Kidney epithelial cell (primary cell): ENCODE measurements at places on chromosomes 12 and 14.

DNA sequence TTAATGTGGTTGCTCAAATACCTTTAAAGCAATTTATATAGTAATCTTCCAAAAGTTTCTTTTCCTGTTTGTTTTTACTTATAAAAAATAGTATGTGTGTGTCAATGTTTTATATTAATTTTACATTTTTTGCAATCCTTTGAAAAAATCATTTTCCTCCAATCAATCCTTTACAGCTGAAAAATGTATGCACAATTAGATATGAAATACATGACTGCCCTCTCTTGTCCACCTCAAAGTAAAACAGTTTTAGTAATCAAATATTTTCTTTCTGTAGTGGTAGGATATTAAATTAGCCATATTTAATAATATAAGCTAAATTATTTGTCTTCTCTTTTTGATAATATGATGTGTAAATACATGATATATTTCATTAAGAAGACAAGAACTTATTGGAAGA is 269.9 kb downstream of the ADAMTS20 start:
- no peak for DNase-seq

DNA sequence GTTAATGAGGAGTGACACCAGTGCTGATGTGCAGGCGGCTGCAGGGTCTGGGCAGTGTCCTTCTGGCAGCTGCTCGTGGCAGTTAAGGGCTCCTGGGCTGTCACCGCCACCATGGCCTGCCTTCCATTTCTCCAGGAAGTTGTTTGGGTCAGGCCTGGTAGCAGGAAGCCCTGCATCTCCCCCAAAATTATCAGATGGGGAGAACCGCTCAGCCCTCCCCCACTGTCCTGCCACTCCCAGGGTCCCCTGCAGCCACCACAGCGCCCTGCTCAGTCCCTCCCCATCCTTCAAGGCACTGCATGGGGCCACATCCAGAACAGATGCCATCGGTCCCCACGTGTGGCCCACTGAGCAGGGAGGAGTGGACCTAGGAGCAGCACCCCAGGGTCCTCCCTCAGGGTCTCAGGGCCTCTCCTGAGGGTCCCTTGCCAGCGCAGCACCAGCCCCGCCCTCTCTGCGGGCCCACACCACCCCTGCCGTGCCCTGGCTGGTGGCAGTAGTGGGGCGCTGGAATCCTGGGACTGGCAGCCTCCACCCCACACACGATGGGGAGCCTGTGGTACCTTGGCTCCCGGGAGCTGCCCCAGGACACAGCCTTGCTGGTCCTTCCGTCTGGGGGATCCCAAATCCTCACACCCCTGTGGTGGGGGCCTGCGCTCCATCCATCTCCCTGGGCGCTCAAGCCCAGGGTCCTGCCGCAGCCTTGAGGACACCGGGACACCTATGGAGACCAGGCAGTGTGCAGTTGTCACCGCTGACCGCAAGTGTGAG is 10.3 kb upstream of the AMN start:
- DNase-seq = no peak

- no peak for DNase-seq
Measured at GRCh38 chr14:102645746-102646440, 53.4 kb downstream of the RCOR1 start.

DNA sequence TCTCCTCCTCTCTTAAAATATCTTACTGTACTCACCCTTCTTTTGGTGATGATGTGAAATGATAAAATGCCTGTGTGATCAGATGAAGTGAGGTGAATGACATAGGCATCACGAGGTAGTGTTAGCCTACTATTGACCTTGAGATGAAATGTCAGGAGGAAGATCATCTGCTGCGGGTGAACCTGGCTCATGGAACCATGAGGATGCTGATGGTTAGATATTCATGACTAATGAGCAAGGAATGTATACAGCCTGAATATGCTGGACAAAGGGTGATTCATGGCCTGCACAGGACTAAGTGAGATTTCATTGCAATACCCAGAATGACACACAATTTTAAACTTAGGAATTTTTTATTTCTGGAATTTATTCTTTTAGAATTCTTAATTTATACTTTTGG is 89.6 kb downstream of the DAAM1 start:
- peak; percentile 85 for DNase-seq

DNA sequence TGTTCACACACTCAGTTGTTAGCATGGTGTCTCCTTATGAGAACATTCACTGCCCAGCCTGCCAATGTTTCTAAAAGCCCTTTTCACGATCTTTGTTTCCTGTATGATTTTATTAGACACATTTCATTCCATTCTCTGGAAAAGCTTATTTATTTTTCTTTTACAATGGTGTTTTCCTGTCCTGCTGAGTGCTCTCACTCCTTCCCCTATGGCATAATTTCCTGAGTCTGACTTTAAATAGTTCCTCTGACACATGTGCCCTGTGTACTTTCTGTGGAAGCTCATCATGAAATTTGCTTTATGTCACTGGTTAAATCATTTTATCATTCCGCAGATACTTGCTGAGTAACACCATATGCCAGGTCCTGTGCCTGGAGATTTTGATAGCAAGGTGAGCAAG is 612.0 kb downstream of the FLRT2 start:
- DNase-seq = no peak
